Muscle of back (tissue), 13 donors: ENCODE measurements at places on chromosomes 5 and 9.
A peak's percentile ranks its signal among the peaks of the same experiment; 100 is the strongest.

DNA sequence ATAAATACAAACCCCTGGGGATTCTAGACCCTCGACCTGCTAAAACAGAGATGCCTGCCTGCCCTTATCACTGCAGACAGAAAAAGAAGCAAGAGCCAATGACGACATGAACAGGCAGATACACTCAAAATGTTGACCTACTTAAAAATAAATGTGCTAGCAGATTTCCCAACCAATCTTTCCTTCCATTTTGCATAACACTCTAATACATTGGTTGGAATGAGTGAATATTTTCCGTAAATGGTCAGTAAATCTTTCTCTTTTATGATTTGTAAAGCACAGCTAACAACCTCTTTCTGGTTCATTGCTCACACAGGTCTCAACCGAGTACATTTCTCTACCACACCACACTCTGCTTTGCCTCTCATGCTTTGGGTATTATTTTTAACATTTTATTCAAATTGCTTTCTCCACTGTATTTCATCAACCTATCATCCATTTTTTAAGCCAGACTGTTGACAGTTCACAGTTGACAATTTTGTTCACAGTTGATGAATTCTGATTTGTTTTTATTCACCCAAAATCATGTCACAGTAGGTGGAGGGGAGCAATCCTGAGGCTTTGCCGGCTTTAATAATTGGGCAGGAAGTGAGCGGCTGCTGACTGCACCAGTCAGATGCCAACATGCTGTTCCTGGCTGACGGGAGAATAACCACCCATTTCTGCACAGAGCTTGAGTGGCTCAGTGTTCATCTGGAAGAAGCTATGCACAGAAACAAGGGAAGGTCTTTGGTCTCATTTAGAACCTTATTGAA, 426.6 kb downstream of the SPOCK1 start:
- peak; percentile 16 for DNase-seq

DNA sequence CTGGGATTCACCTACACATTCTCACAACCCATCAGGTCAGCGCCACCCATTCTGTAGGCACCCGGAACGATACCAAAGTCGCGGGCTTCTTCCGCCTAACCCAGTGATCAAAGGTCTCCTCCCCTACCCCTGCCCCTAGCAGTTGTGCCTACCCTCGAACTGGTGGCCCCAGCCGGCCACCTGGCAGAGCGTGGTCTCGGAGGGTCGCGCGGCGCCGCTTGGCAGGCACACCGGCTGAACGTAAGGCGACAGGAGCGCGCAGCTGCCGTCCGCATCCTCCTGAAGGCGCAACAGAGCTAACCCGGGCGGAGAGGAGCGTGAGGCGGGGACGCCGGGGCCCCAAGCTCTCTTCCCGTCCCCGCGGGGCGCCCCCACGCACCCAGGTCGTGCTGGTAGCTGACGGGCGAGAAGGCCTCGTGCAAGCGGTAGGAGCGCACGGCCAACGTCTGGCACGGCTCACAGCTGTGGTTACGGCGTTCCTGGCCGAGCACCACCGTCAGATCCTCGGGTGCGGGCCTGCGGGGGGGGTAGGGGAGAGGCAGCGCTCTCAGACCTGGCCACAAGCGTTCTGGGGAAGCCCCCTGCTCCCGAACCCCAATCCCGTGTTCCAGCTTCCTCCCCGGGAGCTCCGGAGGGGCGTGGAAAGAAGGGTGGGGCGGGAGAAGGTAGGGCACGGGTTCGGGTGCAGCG, 2.8 kb upstream of the PFN3 start:
- DNase-seq = no peak

GRCh38 chr9:122200960-122201595, 27.7 kb downstream of the LHX6 start:
- DNase-seq = peak; percentile 46

GRCh38 chr5:120539471-120539870, 75.4 kb downstream of the PRR16 start:
- DNase-seq = no peak

- DNase-seq = no peak
These were observed 4.8 kb downstream of the ALDH1A1 start for GRCh38 chr9:72947984-72948465.

DNA sequence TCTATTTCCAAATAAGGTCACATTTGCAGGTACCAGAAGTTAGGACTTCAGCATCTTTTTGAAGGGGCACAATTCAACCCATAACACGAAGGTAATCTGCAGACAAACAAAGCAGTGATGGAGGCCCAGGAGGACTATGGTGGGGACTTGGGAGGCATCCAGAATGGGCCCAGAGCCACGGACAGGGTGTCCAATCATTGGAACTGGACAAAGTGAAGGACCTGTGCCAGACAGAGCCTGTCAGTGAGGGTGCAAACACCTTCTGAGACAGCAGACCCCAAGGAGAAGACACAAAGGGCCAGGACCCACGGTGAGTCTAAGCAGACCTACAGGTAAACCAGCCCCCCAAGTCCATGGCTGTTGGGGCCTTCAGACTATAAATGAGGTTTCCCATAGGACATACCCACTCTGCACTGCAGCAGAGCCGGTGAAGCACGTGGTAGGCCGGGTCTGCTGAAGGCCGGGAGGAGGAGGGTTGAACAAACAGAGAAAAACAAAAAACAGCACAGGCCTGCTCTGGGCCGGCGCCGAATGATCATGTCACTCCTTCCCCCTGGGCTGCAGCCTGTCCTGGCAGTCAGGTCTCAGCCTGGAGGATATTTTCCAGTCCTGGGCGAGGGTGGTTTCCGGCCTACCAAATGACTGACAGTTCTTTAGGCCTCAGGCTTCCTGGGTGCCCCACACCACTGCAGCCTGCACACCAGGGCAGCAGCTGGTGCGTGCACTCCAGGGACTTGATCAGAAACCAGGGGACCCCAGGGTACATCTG, 84.4 kb downstream of the COL23A1 start:
- DNase-seq = no peak

DNA sequence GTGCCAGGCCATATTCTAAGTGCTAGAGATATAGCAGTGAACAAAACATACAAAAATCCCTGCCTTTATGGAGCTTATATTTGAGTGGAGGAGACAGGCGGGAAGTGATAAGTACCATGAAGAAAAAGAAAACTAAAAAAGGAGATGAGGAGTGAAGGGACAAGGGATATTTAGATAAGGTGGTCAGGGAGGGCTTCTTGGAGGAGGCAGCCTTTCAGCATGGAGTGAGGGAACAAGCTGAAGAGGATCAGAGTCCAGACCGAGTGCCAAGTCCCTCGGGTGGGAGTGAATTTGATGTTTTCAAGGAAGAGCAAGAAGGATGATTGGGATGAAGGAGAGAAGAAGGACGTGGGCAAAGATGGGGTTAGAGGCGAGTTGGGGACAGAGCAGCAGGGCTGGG, 190.5 kb downstream of the FSTL4 start:
- no peak for DNase-seq

DNA sequence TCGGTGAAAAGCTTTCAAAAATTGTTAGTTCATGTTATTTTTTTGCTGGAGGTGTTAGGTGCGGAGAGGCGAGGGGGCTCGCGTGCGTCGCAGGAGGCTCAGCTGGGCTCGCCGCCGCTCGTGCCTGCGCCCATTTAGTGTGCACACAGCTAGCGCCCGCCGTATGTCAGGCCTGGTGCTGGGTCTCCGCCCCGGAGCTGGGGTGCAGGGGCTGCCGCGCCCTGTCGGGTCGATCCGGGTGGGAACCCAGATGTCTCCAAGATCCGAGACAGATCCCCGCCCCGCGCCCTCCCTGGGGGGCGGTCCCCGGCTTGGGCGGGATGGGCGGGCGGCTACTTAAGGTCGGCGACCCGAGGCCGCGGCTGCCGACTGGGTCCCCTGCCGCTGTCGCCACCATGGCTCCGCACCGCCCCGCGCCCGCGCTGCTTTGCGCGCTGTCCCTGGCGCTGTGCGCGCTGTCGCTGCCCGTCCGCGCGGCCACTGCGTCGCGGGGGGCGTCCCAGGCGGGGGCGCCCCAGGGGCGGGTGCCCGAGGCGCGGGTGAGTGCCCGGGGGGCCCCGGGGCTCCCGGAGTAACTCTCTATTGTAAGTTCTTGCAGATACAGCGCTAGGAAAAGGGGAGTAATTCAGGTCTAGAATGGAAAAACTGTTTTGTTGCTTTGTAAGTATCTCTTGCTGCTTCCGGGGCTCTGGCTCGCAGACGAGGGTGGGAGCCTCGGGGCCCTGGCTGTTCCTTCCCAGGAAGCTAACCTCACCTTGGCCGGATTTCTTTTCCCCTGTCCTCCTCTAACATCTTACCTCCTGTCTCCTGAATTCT, 31.7 kb downstream of the GSN start:
- no peak for DNase-seq

DNA sequence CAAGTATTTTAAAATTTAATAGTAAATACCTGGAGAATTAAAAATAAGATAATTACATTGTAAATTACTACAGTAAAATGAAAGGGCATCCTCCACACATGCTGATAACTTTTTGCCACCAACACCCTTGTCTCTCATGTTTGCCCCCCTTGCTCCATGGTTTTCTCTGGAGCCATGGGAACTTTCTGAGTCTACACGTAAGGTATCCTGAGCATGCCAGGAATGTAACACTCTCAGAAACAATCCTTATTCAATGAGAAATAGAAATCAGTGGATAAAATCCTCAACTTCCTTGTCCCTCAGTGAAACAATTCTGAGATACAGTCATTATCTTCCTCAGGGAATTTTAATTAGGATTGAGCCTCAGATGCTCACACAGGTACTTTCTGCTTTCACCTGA, 108.9 kb downstream of the IZUMO3 start:
- no peak for DNase-seq

DNA sequence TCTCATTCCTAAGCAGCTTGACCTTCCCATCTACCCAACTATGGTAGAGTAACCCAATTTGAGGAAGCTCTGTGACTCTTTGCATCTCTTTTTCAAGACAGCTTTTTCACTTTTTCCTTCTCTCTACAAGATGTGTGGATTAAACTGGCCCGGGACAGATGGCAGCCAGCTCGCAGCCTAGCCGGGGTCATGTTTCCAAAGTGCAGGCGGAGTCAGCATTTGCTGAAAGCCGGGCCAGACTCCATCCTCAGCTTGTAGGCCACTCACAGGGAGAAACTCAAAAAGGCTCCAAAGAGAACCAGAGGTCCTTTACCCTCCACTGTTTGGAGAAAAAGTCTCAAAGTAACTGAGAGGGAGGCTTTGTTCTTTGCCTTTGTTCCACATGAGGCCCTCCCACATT, 286.8 kb upstream of the PANK3 start:
- DNase-seq = no peak

- DNase-seq = no peak
These were observed 38.1 kb upstream of the IL17B start for GRCh38 chr5:149416987-149417710.

DNA sequence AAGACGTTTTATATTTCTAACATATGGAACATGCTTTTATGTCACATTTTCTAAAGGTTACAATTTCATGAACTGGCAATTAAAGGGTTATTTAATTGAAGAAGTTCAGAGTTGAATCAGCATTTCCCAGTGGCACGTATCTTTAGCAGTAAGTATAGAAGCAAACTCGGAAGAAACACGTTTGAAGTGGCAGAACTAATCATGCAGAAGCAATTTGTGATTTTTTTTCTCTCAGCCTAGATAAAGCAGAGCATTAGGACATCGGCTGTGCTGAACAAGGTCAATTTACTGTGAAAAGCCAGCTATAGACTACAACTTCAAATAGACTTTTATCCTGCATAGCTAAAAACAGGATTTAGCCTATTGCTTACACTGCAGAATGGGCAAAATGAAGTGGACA, 104.7 kb downstream of the ISL1 start:
- no peak for DNase-seq

DNA sequence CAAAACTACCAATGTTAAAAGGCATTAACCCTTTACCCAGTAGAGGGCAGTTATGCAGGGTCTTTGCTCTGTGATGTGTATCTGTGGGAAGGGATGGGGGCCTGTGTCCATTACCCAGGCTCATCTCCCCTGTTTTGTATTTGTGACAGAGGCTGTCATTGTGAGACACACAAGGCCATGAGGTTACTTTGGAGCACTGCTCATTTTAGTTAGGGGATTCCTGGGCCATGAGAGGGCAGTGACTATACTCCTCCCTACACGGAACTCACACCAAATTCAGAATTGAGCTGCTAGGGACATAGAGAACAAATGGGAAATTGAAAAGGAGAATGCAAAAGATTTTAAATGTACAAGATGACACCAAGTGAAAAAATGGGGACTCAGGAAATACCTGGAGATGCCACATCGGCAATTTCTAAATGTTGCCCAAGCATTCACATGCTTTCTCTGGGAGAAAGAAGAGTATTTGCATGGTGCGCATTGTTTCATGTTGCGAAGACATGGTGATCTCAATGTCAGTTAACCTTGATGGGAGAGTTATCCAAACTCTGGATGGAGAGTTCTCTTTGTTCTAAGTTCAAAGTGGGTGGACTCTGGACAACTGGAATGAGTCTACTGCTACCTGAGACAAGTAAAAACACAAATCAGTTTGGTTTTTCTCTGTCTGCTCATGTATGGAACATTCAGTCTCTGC, 32.5 kb downstream of the C9orf152 start:
- no peak for DNase-seq

DNA sequence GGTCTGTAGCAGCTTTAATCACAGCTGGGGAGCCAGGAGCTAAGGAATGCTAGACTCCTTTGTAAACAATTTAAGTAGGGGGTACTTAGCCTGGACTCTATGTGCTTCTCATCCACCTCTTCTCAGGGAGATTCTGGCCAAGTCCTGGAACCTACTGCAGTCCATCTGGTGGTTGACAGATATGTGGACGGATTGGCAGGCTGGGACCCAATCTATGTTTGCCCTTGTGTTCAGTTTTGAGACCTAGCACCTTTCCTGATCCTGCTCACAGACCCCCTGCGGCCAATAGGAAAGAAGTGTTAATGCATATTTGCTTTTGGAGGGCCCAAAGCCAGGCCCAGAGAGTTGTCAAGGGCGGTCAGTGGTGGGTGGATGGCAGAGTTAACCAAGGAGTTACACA, 6.4 kb downstream of the SLC22A5 start:
- DNase-seq = no peak

- DNase-seq = no peak
These were observed 518 bp upstream of the FAM13B start for GRCh38 chr5:138033386-138033808.

- no peak for DNase-seq
These were observed 3.8 kb downstream of the FAM219A start for GRCh38 chr9:34454571-34455065.

DNA sequence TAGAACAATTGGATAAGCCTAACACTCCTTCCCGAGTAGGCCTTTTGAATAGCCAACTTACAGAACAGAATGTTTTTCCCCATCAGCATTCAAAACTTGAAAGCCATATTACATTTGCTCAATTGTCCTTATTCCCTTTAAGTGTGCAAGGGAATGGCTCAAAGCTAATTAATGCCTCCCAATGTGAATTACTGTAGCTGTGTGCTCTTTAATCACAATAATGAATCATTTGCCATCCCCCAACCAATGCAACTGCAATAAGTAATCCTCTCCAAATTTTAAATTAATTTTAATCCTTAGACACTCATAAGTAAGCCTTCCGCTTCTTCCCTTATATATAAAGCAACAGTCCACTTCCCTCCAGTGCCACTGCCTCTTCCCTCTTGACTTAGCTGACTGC, 115.9 kb downstream of the DROSHA start:
- DNase-seq = no peak

- DNase-seq = no peak
These were observed 26.7 kb downstream of the F2R start for GRCh38 chr5:76742583-76742982.
